RWPE2 (cell line): ENCODE measurements at places on chromosomes 11 and 22.

GRCh38 chr11:6618117-6619003 is 862 bp downstream of the TPP1 start:
- peak; percentile 21 for DNase-seq

- DNase-seq, result no peak
Measured at GRCh38 chr11:110355011-110355744, 58.8 kb upstream of the RDX start.

GRCh38 chr22:27253108-27253902 is 548.3 kb downstream of the MN1 start:
- no peak for DNase-seq

DNA sequence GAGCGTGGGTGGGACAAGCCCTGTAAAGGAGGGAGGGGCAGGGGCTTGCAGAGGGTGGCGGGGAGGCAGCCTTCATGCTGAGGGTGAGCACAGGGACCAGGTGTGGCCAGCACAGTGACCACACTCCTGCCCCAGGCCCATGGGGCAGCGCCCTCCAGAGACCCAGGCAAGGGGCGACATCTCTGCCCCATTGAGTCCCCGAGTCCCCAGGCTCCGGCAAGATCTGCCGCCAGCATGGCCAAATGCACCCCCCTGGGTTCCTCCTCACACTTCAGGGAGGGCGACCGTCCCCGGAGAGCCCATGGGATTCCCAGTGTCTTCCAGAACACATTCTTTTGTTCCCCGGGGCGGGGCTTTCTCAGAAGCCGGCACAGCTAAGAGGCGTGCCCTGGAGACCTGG is 362.5 kb downstream of the TBC1D22A start:
- peak; percentile 55 for DNase-seq

DNA sequence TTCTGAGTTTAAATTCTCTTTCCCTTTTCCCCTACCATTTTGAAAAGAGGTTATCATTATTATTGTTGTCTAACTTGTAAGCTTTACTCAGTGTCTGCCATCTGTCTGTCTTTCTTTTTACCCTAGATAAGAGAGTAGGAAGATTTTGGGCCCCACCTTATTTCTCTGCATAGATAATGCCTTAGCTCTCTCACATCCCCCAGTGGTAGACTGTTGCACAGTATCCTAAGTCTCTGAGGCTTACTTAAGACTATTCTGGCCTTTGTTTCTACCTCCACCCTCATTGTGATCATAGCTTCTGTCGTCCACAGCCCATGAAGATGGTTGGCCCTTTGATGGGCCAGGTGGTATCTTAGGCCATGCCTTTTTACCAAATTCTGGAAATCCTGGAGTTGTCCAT is 3.6 kb upstream of the OR51L1 start:
- DNase-seq, result no peak

DNA sequence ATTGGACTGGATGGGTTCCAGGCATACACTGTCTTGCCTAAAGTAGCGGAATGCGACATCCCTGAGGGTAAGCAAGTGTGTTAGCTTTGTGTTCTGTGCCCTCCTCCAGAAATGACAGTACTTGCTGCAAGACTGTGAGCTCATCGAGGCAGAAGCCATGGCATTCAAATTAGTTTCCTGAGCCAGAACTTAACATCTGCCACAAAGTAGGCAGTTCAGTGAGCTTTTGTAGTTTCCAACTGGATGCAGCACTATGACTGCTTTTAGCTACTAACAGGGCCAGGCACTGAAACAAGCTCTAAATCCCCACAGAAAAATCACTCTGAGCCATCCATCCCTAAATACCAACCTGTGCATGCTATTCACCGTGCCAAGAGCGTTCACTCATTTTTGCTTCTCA is 1.2 kb upstream of the FAR1 start:
- no peak for DNase-seq

- DNase-seq, result no peak
Measured at GRCh38 chr22:41009222-41009948, 58.2 kb downstream of the RBX1 start.

DNA sequence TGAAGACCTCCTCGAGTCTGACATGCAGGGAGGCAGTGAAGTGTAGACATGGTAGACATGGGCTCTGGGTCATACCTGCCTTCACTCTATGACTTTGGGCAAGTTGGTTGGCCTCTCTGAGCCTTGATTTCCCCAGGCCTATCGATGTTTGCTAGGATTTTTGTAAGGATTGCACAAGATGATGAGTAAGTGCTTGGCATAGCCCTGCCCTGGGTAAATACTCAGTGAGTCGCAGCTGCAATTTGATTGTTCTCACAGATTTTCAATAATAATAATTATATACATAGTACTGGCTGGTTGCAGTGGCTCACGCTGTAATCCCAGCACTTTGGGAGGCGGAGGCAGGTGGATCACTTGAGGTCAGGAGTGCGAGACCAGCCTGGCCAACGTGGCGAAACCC is 18.1 kb downstream of the MCM5 start:
- DNase-seq, result no peak

DNA sequence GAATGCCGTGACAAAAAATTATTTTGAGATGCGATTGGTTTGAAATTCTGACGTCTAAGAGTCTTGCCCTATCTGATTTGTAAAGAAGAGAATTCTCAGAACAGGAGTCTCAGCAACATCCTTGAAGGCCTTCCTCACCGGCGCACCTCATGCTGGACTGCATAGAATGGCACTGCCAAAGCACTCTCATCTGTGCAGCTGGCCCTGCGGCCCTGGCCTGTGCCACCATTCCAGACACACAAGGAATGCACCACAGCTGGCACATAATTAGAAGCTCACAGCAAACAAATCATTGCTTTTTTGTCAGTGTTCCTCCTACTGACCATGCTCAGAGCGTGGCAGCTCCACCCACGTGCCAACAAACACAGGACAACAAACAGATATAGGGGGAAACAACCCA is 166.0 kb downstream of the KIRREL3 start:
- DNase-seq, result no peak

DNA sequence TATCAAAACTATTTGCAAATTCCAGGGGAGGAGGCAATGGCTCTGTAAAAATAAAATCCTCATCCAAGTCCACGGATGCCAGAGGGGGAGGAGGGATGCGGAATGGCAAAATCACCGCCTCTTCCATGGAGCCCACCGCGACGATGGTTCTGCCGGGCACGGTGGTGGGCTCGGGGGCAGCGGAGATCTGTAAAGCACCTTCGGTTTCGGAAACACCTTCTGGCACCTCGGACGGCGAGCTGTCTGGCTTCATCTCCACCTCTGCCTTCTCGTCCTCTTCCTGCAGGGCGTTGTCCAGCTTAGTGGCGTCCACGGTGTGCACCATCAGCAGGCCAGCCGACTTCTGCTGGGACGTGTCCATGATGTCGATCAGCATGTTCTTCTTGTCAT is 87.7 kb downstream of the CTTN start:
- DNase-seq, result no peak

DNA sequence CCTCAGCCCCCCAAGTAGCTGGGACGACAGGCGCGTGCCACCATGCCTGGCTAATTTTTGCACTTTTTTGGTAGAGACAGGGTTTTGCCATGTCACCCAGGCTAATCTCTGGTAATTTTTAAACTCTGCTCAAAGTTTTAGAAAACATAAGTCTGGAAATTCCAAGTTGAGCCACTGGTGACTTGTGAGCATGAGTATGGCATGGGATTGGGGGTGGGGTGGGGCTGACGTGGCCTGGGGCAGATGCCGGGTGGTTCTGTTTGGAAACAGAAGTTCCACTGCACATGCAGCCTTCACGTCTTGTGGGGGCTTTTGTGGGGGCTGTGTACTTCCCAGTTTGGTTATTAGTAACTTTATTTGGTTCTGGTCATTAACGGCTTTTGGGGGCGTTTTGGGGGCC is 67.3 kb downstream of the PTPRJ start:
- no peak for DNase-seq

DNA sequence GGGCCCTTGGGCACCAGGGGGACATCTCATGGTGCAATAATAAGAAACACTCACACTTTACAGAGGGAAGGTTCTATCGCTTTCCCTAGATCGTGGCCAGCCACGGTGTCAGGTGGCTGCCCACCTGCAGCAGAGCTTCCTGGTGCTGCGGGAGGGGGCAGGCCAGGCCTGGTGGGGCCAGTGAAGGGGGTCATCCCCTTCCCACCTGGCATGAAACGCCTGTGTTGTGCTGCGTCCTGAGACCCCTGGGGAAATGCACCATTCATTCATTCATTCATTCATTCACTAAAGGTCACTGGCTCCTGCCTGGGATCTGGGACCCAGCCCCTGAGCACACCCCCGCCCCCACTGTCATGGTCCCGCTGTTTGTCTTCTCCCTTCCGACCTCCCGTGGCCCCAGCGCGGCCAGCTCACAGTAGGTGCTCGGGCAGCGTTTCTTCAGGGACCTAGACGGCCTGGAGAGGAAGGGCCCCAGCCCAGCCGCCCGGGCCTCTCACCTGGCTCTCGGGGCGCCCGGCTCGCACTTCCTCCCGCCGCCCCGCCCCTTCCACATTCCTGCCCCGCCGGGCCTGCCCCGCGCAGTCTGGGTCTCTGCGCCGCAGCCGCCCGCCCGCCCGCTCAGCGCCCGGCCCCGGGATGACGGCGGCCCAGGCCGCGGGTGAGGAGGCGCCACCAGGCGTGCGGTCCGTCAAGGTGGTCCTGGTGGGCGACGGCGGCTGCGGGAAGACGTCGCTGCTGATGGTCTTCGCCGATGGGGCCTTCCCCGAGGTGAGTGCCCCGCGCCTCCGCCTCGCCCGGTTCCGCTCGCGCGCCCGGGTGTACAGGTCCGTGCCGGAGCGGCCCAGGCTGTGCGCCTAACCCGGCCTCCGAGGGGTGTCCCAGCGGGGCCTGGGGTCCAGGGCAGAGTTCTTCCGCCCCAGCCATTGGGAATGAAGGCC is at the start of gene RHOD:
RHOD (plus strand) TSS at position 581 of the 938 bp plus-strand sequence; CDS start at position 637, 56 bp downstream.
- DNase-seq, result no peak

- DNase-seq, result no peak
Measured at GRCh38 chr22:29203488-29204454, 1.9 kb upstream of the EMID1 start.

DNA sequence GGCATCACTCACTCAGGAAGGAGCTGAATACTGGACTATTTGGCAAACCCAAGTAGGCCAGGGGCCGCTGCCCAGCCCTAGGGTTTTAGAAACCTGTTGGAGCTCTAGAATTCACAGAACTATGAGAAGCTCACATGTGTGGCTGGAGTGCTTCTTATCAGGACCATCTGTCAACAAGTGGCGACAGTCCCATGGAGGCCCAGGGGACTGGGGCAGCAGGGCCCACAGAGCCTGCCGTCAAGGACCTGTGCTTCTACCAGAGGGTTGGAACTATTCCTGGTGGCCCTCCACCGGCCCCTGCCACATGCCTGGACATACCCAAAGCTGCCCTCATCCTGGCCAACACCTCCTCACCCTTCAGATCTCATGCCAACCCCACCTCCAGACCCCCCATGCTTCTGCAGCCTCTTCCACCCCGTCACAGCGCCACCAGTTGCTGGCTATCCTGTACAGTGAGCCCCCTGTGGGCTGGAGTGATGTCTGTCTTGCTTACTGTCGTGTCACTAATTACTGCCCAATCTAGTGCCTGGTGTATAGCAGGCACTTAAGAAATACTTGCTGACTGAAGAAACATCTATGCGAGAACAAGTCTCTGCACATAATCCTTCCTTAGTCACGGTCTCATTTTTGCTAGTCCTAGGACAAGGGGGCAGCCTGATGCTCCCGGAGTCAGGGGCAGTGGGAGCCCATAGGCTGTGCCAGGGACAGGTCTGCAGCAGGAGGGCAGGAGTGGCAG is 27.2 kb upstream of the RASL10A start:
- DNase-seq, result no peak

GRCh38 chr11:47071341-47071740 is 105.3 kb downstream of the ARFGAP2 start:
- no peak for DNase-seq

GRCh38 chr22:49752598-49753091 is 75.0 kb downstream of the BRD1 start:
- DNase-seq, result no peak

GRCh38 chr11:61119571-61119970 is 17.3 kb downstream of the CD5 start:
- no peak for DNase-seq

DNA sequence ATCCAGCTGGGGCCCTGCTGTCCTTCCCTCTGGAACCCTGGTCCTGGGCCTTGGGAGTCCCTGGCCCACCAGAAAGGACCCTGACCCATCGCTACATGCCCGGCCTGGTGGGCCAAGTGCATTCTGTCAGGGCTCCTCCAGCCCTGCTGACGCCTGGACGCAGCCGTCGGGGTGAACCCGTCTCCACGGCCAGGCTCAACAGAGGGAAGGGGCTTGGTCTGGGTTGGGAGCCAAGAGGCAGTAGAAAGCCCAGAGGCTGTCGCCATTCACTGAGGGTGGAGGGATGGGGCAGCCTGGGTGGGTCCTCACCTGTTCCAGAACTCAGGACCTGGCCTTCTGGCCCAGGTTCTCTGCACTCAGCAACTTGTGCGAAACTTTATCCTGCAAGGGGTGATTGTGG is 39.0 kb downstream of the TOLLIP start:
- DNase-seq, result no peak

DNA sequence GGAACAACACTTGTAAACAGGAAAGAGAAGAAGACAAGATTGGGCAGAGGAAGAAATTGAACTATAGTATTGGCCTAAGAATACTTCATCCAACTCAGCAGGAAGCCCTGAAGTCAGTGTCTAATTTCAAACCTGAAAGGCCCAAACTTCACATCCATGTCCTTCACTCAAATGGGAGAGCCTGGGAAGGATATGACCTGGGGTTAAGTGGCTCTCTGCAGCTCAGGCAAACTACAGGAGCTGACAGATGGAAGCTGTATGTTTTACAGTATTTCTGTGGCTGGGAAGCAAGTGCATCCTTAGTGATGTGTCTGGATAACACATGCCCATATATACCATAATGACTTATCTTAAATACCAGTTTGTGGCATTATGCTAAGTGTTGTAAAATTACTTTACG is 196.2 kb downstream of the SOX6 start:
- no peak for DNase-seq

GRCh38 chr11:126790550-126791081 is 210.0 kb downstream of the KIRREL3 start:
- no peak for DNase-seq

GRCh38 chr11:88435415-88435814 is 97.9 kb upstream of the CTSC start:
- DNase-seq, result no peak

DNA sequence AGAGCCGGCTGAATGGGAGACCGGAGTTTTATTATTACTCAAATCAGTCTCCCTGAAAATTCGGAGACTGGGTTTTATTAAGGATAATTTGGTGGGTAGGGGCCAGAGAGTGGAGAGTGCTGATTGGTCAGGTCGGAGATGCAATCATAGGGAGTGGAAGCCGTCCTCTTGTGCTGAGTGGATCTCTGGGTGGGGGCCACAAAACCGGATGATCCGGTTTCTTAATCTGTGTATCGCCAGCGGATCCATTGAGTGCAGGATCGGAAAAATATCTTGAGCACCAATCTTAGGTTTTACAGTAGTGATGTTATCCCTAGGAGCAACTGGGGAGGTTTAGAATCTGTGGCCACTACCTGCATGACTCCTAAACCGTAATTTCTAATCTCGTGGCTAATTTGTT is 886 bp upstream of the NIPSNAP1 start:
- no peak for DNase-seq

- DNase-seq, result no peak
Measured at GRCh38 chr11:72493426-72494108, 59.2 kb upstream of the CLPB start.

GRCh38 chr11:126059238-126059781 is 3.4 kb downstream of the CDON start:
- no peak for DNase-seq
